Activated CD4-positive, CD25-positive, alpha-beta regulatory T cell treated with anti-CD3 and anti-CD28 coated beads, Interleukin-2, amount 50 U/mL, for 72 hours (primary cell): ENCODE measurements at places on chromosomes 5 and 9.

GRCh38 chr9:78406933-78407332 lies 110.0 kb downstream of the PSAT1 start:
- DNase-seq = no peak

GRCh38 chr5:171888051-171888481 lies 102.4 kb downstream of the SMIM23 start:
- no peak for DNase-seq

DNA sequence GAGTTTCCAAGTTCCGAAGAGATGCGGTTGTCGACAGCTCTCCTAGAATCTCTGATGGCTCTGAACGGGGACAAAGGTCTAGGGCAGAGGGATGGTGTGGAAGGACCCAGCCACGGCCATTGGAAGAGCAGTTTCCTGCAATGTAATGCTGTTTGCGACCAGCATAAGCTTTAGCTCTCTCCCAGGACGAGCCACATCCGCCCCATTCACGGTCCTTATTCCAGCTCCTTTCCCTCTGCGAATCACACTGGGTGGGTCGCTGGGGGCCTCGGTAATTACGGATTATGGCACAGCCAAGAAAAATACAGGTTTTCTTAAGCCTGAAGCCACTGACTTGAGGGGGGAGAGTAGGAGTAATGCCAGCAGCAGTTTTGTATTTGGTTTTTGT lies 22.7 kb downstream of the ANXA2R start:
- DNase-seq = no peak

- DNase-seq = no peak
These were observed 12.2 kb downstream of the EGFL7 start for GRCh38 chr9:136674786-136675349.

GRCh38 chr5:119395080-119395836 lies 39.4 kb downstream of the TNFAIP8 start:
- DNase-seq = no peak

DNA sequence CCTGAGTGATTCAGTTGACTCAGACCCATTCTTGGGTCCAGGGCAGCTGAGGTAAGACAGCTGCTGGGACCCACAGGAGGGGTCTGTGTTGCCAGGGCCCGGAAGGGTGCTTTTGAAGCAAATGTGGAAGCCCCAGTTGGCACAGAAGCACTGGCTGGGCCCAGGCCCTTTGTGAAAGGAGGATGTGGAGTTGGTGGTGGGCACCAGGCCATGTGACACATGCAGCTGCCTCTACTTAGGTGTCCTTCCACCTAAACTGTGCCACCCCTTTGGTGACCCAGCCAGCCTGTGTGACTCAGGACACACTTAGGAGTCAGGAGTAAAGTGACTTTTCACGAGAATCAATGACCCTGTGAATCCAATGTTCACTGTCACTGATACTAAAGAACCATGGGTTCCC lies 114.3 kb upstream of the SLC25A48 start:
- DNase-seq = no peak

DNA sequence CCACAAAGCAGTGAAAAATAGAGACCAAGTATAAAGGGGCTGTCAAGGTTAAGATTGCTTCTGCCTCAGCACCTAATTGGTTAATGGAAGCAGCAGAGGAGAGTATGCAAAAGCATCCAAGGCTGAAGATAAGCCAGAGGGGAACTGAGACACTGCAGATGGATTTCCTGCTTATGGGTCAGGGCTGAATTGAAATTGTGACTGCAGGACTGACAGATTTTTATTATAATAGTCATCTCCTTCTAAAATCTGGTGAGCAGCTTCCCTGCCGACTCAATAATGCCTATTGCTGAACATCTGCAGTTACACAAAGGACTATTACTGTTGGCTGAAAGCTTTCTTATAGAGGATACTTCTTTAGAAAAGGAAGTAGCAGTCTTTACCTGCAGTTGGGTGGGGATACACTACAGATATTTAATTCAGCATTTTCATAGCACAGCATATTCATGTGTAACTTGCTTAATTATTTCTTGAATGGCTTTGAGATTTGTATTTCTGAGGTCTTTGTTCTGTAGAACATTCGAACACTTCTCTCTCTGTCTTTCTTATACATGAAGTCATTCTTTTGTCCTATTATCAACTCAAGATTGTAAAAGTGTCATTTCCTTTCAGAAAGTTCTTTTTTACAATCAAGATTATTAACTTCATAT lies 363.0 kb upstream of the RIOK2 start:
- DNase-seq = no peak

DNA sequence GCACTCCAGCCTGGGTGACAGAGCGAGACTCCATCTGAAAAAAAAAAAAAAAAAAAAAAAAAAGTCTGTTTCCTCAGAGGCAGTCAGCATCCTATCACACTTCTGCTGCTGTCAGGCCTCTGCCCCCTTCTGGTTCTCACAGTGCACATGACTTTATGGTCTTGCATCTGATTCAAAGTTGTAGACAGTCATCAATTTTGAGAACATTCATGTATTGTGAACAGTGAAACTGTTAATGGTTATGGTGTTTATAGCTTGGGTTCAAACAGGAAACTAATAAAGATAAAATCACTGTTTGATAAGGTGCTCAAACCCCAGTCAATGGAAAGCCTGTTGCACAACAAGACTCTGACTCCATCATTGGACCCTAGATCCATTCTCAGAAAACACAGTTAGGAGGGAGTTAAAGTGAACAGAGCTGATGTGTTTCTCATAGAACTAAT lies 61.4 kb downstream of the FOXD1 start:
- no peak for DNase-seq

GRCh38 chr5:4159681-4160080 lies 564.0 kb downstream of the IRX1 start:
- no peak for DNase-seq

DNA sequence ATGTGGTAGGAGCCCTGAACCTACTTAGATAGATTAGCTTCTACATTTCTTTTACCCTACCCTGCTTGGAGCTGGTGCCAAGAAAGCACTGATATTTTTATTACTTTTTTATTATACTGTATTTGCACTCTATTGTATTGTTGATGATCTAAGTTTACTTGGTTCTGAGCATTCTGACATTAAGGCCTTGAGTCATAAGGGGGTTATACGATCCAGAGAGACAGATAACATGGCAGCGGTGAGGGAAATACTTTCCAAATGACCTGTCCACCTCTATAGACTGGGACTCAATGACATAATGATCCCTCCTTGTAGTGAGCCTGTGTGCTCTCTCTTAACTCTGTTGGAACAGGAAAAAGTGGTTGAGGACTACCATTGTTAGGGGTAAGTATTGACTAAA lies 176.3 kb downstream of the MAN2A1 start:
- DNase-seq = no peak

GRCh38 chr9:71897577-71897976 lies 13.4 kb downstream of the ABHD17B start:
- no peak for DNase-seq

DNA sequence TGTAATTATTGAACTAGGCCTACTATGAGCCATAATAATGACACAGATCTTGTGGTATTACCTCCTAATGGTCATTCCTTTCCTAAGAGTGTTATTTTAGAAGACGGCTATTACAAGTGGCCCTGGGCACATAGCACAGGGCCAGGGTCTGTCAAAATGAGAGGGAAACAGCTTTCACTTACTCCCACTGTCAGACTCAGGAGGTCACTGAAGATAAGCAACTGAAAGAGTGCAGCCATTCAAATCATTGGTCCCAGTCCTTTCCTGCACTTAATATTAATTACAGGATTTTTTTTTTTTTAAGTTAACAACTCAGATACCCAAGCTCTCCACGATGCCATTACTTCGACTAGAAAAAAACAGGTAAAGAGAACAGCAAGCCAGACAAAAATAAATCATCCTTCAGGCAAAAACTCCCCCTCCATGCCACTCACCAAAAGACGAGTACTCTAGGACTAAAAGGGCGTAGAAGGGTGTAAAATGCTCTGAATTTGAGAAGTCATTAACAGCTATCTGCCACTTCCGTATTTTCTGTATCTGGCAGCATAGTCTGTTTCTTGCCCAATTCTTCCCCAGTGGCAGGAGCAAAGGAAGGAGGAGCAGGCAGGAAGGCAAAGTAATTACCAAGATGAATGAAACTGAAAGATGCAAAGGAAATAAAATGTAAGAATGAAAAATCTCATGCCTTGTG lies 87.4 kb downstream of the ZNF608 start:
- no peak for DNase-seq

- no peak for DNase-seq
These were observed 10.8 kb upstream of the FOXD1 start for GRCh38 chr5:73459366-73459765.

DNA sequence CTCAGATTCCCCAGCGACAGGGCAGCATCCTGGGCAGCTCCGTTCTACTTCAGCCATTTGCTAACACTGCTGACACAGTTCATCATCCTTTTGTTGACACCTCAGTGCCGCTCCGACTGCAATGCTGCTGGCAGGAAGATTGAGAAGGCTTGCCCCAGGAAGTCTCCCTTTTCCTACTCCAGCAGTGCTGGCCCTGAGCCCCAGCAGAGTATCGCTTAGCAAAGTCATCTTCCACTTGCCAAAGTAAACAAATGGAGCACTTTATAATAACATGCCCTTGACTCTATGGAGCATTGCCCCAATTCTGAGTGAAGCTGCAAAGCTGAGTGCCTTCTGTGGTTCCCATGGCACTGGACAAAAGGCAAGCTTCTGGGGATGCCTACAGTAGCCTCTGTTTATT lies 32.2 kb downstream of the PRLR start:
- DNase-seq = no peak

- no peak for DNase-seq
These were observed 103.4 kb upstream of the GNA14 start for GRCh38 chr9:77751341-77752091.

DNA sequence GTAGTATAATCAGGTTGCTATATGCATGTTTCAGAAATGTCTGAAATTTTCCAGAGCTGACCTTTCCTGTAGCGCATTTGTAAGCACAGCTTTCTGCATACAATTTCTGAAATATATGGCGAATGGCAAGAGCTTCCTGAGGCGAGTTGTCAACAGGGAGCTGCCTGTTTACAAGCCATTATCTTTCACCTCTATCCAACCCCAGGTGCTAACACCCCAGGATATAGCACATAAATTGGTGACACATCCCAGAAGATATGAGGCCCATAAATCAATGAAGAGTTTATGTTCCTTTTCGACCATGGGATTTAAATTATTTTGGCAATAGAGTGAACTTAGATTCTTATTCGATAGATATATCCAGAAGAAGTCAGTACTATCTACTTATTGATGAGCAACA lies 379.8 kb downstream of the KDM4C start:
- DNase-seq = no peak

DNA sequence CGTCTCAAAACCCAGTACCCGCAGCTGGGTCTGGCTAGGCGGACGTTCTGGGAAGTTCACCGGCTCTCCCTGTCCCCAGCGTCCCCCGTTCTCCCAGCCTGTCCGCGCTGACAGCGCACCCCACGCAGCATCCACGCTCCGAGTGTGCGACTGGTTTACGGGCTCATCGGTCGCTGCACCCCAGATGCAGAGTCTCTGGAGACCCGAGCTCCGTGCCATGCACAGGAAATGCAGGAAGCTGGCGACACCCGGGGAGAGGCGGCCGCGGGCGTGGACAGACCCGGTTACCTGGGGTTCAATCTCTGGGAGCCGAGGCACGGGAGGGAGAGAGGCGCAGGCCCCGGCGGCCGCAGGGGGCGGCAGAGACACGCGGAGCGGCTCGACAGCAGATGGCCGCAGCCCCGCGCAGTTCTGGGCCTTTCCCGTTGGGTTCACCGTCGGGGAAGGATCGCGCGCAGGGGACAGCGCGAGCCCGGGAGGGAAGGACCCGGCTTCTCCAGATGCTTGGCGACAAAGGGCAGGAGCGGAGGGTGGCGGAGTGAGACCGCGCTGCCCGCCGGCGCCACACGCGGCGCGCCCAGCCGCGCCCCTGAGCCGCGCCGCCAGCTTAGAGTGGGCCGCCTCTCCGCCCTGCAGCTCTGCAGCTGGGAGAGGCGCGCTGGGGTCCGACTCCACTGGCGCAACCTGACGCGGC lies 558 bp downstream of the SHROOM1 start:
- peak; percentile 70 for DNase-seq

GRCh38 chr9:133322701-133323100 lies 13.3 kb downstream of the SURF6 start:
- DNase-seq = no peak

DNA sequence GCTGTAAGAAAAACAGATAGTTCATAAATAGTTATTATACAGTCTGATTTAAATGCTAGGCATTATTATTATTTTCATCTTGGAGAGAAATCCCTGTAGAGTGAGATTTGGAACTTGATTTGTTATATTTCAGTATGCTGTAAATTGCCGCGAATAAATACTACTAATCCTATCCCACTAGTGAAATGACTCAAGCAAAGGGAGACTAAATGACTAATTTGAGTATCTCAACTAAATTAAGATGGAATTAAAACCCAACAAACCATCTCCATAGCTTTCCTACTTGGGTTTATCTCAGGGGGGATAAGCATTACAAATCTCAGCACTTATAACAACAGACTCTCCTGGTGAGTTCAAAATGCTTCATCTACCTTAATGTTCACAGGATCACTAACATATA lies 206.0 kb downstream of the MCTP1 start:
- DNase-seq = no peak
